ENCODE measurements at places on chromosomes 13 and 19.

DNA sequence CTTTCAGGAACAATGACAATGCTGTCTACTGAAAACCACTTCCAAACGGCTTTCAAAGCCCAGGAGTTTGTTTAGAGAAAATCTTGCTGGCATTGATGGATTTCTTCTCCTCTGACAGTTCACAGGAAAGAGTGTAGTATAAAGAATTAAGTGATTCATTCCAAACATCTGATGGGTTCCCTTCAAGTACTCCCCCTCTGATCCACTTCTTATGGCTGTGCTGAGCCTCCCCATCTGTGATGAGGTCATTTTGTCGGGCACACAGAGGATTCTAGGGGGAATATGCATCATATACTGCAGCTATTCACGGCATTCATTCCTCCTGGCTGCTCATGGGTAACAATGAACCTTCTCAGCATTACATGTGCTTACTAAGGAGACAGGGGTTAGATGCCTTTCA is 107.9 kb downstream of the RGCC start:
- DNase-seq, result no peak

- no peak for DNase-seq
These were observed 27.7 kb downstream of the MLLT1 start for GRCh38 chr19:6252066-6252465.

DNA sequence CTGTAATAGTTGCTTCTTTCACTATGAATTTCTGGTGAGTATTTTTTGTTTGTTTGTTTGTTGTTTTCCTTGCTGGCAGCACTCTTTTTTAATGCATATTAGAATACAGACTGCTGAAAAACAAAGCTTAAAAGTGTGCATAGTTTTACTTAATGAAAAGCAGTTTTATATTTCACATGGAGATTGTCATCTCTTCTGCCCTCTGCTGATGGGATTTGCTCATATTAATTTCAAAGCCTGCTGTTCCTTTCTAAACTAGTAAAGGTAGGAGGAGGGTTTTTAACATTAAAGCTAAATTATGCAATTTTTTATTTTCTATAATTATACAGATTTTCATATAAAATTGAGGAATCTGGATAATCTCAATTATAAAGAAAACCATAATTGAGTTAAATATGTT is 692.6 kb upstream of the SLITRK1 start:
- DNase-seq, result no peak

- DNase-seq, result peak; percentile 69
These were observed 2.8 kb downstream of the SEMA6B start for GRCh38 chr19:4556597-4557127.

DNA sequence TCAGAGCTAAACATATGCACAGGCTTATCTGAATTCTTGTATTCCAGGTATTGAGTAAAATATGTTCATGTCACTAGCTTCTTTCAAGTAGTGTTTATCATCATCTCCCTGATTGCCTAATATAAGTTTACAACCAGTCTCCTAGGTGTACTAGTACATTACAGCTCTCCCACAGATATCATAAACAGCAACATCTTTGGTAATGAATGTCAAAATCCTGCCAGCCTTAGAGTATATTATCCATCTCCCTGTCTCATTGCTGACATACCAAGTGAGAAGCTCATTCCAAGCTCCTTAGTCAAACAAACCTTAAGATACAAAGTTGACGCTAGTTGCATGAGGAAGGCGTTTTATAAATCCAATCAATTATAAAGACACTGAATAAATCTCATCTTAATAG is 689.1 kb upstream of the GPC6 start:
- DNase-seq, result no peak

DNA sequence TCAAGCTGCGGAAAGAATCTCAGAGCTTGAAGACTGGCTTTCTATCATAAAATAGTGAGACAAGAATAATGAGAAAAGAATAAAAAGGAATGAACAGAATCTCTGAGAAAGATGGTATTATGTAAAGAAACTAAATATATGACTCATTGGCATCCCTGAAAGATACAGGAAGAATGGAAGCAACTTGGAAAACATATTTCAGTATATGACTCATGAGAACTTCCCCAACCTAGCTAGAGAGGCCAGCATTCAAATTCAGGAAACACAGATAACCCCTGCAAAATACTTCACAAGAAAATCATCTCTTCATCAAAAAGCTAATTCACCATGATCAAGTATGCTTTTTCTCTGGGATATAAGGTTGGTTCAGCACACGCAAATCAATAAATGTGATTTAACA is 2318.0 kb downstream of the PCDH9 start:
- no peak for DNase-seq

DNA sequence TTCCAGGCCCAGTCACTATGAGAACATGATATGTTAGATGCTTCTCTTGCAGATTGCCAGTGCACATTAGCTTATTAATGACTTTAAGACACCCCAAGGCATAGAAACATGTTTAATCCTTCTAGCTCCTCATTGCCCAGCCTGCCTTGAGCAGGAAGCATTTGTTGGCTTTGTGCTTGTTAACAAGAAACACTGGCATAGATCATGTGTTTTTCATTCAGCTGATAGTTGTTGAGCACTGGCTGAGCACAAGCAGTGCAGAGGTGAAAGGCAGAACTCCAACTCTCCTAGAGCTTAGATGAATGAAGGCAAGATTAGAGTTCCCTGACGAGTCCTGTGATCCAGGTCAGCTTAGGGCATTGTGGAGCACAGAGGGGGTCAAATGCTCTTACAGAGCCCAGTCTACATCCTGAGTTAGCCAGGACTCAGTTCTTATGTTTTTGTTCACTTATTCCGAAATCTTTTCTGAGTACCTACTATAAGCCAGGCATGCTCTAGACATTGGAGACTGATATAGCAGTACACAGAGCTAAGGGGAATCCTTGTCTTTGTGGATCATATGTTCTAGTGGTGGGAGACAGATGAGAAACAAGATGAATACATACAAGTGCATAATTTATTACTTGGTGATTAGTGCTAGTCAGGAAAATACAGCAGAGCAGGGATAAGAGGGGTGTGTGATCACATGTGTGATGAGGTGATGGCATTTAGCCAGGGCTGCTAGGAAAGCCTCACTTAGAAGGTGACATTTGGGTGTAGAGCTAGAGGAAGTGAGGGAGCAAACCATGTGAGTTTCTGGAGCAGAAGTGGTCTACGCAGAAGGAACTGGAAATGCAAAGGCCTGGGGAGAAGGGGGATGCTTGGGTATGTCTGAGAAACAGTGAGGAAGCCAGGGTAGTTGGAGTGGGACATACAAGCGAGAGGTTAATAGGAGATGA is 101.2 kb downstream of the WASF3 start:
- DNase-seq, result no peak

DNA sequence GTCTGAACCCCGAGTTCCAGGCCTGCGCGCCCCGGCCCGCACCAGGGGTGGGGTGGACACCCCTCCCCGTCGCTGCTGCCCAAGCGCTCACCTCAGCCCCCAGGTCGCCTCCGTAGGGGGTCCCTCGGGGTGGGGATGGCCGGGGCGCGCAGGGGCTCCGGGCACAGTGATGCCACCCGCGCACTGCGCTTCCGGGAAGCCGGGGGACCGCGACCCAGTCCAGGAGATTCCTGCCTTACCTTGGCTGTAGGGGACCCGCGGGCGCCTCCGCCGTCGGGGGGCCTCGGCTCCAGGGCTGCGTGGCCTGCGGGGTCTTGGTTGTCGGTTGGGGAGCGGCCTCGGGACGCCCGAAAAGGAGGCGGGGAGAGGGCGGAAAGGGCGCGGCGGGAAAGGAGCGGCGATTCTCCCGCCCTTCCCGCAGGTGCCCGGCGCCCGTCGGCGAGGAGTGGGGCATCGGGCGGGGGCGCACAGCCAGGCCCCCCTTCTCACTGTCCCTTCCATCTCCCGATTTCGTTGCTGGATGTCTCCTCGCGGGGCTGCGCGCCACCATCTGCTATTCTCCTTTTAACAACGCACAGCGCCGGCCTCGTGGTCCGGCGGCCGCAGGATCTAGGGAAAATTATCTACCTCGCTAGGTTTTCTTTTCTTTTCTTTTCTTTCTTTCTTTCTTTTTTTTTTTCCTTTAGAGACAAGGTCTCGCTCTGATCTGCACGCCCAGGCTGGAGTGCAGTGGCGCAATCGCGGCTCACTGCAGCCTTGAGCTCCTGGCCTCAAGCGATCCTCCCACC is at the start of gene KEAP1:
Gene KEAP1, minus strand, starts transcription at position 355 of the 788 bp plus-strand sequence. CDS start 3,323 bp downstream, outside the sequence.
- peak; percentile 82 for DNase-seq

GRCh38 chr19:31181535-31181934 is 167.7 kb downstream of the TSHZ3 start:
- no peak for DNase-seq

DNA sequence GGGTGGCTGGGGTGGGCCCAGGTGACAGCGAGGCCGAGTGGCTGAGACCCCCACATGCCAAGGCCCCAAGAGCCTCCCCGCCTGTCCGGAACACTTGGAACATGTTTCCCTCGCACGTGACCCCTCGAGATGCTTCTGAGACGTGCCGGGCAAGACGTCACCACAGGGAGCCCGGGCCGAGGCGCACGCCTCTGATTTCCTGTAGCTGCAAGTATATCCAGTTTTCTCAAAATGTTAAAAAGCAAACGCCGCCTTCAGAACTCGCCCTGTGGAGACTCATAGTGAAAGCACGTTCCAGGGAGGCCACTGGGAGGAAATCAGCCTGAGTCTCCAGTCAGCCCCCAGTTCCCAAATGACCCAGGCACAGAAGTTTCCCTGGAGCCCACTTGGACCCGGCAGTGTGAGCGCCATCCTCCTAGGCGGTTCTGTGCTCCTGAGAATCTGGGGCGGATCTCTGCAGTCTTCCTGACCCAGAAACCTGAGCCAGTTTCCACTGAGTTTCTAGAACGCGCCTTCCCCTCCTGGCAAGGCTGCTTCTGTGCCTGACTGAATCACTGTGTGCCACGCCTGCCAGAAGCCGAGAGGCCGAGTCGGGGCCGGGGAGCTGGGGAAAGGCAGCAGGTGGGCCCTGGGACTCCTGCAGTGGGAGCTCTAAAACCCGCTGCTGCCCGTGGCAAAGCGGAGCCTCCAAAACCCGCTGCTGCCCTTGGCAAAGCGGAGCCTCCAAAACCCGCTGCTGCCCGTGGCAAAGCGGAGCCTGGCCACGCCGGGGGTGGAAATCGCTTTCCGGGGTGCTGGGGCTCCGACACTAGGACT is 179.3 kb downstream of the KDM4B start:
- DNase-seq, result no peak

DNA sequence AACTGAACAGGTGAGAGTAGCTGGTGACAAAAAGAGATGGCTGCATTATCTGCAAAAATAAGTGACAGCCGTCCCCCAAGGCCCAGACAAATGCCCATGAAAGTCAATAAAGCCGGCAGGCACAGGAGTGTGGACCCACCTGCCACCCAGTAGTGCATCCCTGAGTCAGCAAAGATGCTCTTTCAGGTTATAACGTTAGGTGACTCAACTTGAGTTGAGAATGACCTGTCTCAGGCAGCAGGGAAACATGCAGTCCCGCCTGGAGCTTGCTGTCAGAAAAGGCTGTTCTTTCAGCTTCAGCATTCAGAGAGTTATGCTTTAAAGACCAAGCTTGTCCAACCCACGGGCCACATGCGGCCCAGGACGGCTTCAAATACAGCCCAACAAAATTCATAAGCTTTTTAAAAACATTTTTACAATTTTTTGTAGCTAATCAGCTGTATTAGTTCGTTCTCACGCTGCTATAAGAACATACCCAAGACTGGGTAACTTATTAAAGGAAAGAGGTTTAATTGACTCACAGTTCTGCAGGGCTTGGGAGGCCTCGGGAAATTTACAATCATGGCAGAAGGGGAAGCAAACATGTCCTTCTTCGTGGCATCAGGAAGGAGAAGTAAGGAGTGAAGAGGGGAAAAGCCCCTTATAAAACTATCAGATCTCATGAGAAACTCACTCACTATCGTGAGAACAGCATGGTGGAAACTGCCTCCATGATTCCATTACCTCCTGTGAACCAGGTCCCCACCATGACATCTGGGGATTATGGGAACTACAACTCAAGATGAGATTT is 110.4 kb downstream of the RAB20 start:
- DNase-seq, result no peak

- no peak for DNase-seq
These were observed 179.9 kb downstream of the VWA8 start for GRCh38 chr13:41780715-41781706.

Measured in activated effector memory CD4-positive, alpha-beta T cell treated with anti-CD3 and anti-CD28 coated beads, Interleukin-2, amount 50 U/mL, for 16 hours (primary cell).